Activated B cell treated with CpG ODN at 0.5 μM for 24 hours (primary cell): ENCODE measurements at places on chromosomes 12 and 14. TPM values are rescaled to one million over a fixed set of nuclear protein-coding genes. Genes with fewer than 3 reads are reported as not detected.

Gene MYF6
- total RNA-seq, result not detected in 2 replicates

Gene TAS2R7
- not detected in 2 replicates for total RNA-seq

DNA sequence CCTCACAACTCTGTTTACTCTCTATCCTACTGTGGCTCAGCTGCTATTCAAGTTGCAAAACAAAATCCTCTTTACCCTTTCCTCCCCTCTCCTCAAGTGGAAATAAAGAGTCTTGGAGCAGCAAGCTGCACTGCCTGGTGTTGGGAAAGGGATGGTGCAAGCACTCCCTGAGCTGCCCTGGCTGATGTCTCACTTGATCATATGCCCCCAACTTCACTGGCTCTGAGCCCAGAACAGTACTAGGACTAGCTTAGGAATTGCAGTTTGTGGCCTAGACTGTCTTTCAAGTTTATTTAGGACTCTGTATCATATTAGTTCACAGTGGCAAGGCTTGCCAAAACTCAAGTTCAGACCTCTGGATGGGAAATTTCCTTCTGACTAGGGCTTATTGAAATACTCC lies 1683.8 kb upstream of the SEL1L start:
- H3K4me3 ChIP-seq, result no peak overlapping the region
- H3K27ac ChIP-seq, result no peak overlapping the region
- H3K36me3 ChIP-seq, result no peaks in the 10 kb centered on the region
- no peaks in the 10 kb centered on the region for H3K27me3 ChIP-seq
- DNase-seq, result no peak
- no peaks in the 10 kb centered on the region for H3K4me1 ChIP-seq

DNA sequence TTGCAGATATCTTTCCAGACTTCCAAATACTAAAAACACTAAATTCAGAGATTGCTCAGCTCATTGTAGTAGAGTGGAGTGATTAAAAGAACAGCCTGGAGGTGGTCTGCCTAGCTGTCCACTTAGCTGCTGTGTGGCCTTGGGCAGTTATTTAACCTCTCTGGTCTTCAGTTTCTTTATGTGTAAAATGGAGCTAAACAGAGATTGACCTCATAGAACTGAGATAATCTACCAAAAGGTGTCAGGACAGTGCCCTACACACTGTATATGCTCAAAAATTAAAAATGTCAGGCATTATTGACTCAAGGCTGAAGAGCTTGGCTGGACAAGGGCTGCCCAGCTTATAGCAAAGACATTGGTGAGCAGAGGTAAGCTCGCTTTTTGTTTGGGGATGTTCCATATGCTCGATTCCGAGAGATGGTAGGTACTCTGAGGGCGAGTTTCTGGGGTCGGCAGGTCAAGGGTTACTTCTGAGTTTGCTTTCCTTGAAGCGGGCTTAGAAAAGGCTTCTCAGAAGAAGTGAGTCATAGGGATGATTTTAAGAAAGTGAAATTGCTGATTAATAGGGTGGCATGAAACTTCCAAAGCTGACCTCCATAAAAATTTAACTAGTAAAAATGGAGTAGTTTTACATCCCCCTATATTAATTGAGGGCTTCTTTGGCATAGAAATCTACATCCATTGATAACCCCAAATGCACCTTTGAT lies 107.5 kb downstream of the GPATCH2L start:
- no peaks in the 10 kb centered on the region for H3K27me3 ChIP-seq
- no peaks in the 10 kb centered on the region for H3K4me1 ChIP-seq
- no peak overlapping the region for H3K27ac ChIP-seq

- peak overlapping the region; percentile 81 for H3K4me3 ChIP-seq
- H3K27me3 ChIP-seq, result no peaks in the 10 kb centered on the region
- H3K27ac ChIP-seq, result no peak overlapping the region
- peaks cover 57% of the 10 kb centered on the region for H3K4me1 ChIP-seq
- DNase-seq, result no peak
- H3K36me3 ChIP-seq, result no peaks in the 10 kb centered on the region
These were observed 16.1 kb downstream of the TAMALIN start for GRCh38 chr12:52022841-52023181.
